ENCODE measurements at places on chromosomes 3 and 15. TPM values are rescaled to one million over a fixed set of nuclear protein-coding genes. Genes with fewer than 3 reads are reported as not detected.
A peak's percentile ranks its signal among the peaks of the same experiment; 100 is the strongest.

DNA sequence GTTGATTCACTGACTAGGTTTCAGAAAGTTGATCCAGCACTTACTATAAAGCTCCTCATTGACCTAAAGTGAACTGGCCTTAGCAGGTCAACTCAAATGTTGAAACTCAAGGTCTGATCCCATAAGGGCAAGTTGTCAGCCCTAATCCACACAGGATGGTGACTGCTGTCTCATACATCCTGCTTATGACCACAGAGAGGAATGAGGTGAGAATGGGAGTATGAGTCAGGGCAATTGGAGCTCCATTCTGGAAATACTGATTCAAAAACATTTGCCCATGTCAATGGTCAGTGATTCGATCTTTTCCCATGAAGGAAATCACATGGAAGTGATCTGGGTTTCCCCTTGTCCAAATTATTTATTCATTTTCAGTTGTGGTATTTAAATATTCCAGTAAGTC is 78.7 kb downstream of the ZNF385D start:
- no peak for DNase-seq
- H3K27ac ChIP-seq = no peak overlapping the region
- H3K36me3 ChIP-seq = no peaks in the 10 kb centered on the region
- H3K4me1 ChIP-seq = no peaks in the 10 kb centered on the region

GRCh38 chr3:71355037-71355436 is 228.5 kb downstream of the FOXP1 start:
- no peaks in the 10 kb centered on the region for H3K27me3 ChIP-seq
- H3K4me1 ChIP-seq = peaks cover 62% of the 10 kb centered on the region
- H3K36me3 ChIP-seq = peaks cover 10% of the 10 kb centered on the region

DNA sequence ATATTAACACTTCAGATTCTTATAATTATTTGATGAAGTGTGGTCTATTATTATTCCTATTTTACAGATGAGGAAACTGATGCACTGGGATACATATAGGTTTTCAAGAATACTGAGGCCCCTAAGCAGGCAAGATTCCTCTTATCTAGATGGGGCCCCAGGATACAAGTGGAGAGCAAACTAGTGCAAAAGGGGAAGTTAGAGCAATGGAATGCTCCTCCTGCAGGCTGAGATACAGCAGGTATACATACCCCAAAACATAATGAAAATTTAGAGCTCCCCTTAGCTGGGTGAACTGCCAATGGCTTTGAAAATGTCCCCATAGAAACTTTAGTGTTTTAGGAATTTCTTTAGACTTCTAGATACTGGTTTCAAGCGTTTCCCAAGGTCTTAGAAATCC is 247.1 kb downstream of the CHST2 start:
- H3K36me3 ChIP-seq = peaks cover 4% of the 10 kb centered on the region
- H3K27ac ChIP-seq = no peak overlapping the region
- peaks cover 16% of the 10 kb centered on the region for H3K4me1 ChIP-seq
- DNase-seq = no peak

GRCh38 chr3:73351423-73352071 is 273.2 kb downstream of the PDZRN3 start:
- H3K27ac ChIP-seq = no peak overlapping the region
- H3K4me3 ChIP-seq = no peak overlapping the region
- H3K4me1 ChIP-seq = no peaks in the 10 kb centered on the region

DNA sequence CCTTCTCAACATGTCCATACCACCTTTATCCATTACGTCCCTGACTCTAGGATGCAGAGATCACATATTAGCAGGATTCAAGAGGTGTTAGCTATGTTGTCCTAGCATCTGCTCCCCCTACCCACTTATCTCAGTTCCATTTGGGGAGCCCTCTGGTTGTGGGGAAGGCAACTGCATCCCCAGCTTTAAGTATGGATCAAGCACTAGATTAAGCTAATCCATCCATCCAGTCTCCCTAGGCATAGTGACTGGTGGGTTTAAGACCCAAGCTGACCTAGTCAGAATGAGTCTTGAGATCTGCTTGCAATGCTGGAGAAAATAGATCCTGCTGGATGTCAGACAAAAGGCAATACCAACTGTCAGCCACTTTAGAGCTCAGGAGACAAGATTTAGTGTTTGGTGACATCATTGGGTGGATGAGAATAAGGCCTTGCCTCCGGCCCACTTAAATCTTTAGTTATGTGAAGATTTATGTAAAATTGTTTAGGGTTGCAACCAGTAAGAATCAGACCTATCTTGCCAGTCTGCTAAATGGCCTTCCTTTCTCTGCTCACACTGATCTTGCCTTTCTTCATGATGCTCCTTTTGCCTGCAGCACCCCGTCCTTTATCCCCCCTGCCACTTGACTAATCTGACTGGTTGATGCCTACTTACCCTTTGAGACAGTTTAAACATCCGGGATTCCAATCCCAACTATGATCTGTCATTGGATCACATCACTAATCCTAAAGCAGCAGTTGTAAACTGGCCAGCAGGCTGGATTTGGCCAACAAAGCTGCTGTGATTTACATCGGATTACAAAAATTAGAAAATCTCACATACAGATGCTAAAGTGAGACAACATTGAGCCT is 2.1 kb upstream of the ISY1 start:
- peak overlapping the region; percentile 100 for H3K27ac ChIP-seq
- peaks cover 31% of the 10 kb centered on the region for H3K4me1 ChIP-seq
- H3K4me3 ChIP-seq = peak overlapping the region; percentile 5
- peak; percentile 20 for DNase-seq

GRCh38 chr15:42688301-42688700 is 48.6 kb downstream of the CDAN1 start:
- H3K27me3 ChIP-seq = no peaks in the 10 kb centered on the region
- H3K27ac ChIP-seq = no peak overlapping the region
- no peak overlapping the region for H3K4me3 ChIP-seq
- peaks cover 7% of the 10 kb centered on the region for H3K4me1 ChIP-seq

DNA sequence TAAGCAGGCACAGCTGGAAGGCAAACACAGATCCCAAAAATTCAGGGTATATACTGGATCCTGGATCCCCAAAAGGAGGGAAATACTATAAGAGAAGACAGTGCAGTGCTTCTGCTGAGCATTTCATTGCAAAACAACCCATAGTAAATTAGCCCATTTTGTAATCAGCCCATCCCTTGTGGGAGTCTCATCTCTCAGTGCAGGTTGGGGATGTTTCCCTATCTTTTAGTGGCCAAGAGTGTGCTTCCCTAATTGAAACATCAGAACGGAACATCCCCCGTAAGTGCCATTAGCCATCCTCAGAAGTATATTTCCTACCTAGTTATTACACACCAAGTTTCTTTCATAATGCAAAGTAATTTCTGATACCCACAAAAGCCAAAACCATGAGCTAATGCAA is 11.2 kb upstream of the MTMR14 start:
- DNase-seq = no peak
- no peak overlapping the region for H3K4me3 ChIP-seq
- H3K36me3 ChIP-seq = no peaks in the 10 kb centered on the region
- H3K27me3 ChIP-seq = peaks cover 2% of the 10 kb centered on the region
- peaks cover 4% of the 10 kb centered on the region for H3K4me1 ChIP-seq

- no peak for DNase-seq
- H3K36me3 ChIP-seq = peaks cover 2% of the 10 kb centered on the region
- H3K4me1 ChIP-seq = peaks cover 3% of the 10 kb centered on the region
- no peaks in the 10 kb centered on the region for H3K27me3 ChIP-seq
- H3K4me3 ChIP-seq = no peak overlapping the region
Measured at GRCh38 chr3:41288785-41289184, 89.5 kb downstream of the CTNNB1 start.

DNA sequence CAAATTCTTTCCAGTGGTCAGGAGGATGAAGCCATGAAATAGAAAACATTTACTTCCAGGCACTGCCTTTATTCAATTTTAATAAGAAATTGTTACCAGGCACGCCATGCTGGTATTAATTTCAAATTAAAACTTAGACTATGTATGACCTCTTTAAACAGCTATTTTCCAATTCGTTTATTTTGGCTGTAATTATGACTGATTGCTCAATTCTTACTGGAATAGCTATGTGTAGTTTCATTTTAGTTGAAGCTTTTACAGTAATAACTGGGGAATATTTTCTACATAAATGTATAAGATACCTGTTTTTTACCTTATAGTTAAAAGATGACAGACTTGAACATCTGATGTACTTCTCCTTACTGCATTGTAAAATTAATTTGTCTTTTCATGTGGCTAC is 480.0 kb upstream of the GOLIM4 start:
- no peaks in the 10 kb centered on the region for H3K27me3 ChIP-seq
- H3K4me3 ChIP-seq = no peak overlapping the region
- no peaks in the 10 kb centered on the region for H3K36me3 ChIP-seq
- H3K27ac ChIP-seq = no peak overlapping the region
- H3K4me1 ChIP-seq = no peaks in the 10 kb centered on the region
- no peak for DNase-seq

- H3K36me3 ChIP-seq = peaks cover 2% of the 10 kb centered on the region
- H3K27me3 ChIP-seq = no peaks in the 10 kb centered on the region
- no peak for DNase-seq
- H3K4me1 ChIP-seq = no peaks in the 10 kb centered on the region
- no peak overlapping the region for H3K27ac ChIP-seq
- H3K4me3 ChIP-seq = no peak overlapping the region
Measured at GRCh38 chr15:34133511-34133910, 31.6 kb downstream of the PGBD4 start.

GRCh38 chr3:88596451-88596850 is 446.7 kb downstream of the C3orf38 start:
- no peaks in the 10 kb centered on the region for H3K27me3 ChIP-seq
- no peaks in the 10 kb centered on the region for H3K36me3 ChIP-seq
- H3K4me3 ChIP-seq = no peak overlapping the region
- H3K27ac ChIP-seq = no peak overlapping the region
- no peak for DNase-seq
- H3K4me1 ChIP-seq = no peaks in the 10 kb centered on the region

DNA sequence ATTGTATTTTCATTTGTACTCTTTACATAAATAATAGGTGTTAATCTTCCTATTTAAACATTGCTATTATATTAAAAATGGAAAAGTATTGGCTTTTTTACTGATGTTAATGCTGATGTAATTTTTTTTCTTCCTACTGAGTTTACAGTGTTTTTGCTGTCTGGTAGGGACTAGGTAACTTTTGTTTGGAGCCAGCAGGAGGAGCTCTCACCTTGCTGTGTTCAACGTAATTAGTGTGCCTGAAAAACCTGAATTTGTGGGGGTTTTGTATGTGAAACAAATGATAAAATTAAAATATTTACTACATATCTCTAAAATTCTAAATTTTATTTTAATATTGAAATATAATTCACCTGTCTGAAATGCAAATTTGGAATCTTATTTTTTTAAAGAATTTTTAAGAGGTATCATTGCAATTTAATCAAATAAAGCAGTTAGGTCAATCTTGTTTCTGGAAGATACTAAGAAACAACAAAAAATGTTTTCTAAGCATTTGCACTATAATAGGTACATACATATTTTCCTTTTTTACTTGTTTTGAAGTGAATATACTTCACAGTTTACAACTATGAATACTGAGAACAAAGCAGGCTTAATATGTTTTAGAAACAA is 48.8 kb downstream of the EPHA6 start:
- DNase-seq = peak; percentile 18
- H3K4me3 ChIP-seq = no peak overlapping the region
- no peaks in the 10 kb centered on the region for H3K4me1 ChIP-seq
- no peak overlapping the region for H3K27ac ChIP-seq

DNA sequence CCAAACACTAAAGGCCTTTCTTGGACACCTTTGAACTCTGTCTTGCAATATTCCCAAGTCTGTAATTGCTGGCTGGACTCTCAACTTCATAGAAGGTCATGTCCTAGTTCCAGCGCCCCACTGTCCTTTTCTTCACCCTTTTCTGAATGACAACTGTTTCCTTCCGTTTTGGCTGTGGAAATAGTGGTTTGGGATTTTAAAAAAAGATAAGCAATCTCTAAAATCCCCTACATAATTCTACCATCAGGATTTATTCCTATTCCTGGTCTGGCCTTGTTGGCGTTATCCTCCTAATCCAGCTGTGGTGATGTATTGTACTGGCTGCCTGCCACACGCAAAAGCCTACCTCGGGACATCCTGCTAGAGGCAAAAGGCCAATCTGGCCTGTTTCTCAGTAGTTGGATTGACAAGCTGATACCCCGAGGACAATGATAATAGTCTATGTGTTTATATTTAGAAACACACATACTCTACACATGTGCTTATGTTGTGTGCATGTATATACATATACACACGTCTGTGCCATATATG is 440.3 kb upstream of the DPH6 start:
- H3K27ac ChIP-seq = no peak overlapping the region
- no peak overlapping the region for H3K4me3 ChIP-seq
- no peaks in the 10 kb centered on the region for H3K27me3 ChIP-seq
- H3K4me1 ChIP-seq = no peaks in the 10 kb centered on the region

DNA sequence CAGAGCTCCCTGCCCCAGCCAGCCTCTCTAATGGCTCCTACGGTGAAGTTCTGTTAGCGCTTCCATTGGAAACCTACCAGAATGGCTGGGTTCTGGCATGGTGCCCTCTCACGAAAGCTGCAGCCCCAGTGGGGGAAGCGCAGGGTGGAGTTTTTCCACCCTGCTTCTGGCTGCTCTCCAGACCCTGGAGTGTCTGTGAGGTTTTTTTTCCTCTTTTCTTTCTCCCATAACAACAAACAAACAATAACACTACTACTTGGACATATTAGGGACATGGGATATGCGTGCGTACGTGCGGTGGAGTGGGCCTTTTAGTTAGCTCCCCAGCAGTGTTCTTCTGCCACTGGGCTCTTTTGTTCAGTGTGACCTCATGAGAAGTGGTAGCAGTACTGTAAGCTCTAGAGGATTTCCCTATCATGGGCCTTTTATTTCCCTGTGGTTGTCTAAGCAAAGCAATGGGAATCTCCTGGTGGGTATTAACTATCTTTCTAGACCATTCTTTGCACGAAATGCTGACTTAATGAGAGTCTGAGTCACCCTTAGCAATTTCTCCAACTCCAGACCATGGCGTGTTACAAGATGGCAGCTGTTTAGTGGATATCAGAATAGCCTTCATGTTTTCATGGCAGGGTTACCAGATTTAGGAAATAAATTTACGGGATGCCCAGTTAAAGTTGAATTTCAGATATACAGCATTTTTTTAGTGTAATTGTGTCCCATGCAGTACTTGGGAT is 161.9 kb downstream of the FNDC3B start:
- H3K4me1 ChIP-seq = no peaks in the 10 kb centered on the region
- H3K36me3 ChIP-seq = peaks cover 21% of the 10 kb centered on the region
- no peak overlapping the region for H3K4me3 ChIP-seq
- DNase-seq = no peak

DNA sequence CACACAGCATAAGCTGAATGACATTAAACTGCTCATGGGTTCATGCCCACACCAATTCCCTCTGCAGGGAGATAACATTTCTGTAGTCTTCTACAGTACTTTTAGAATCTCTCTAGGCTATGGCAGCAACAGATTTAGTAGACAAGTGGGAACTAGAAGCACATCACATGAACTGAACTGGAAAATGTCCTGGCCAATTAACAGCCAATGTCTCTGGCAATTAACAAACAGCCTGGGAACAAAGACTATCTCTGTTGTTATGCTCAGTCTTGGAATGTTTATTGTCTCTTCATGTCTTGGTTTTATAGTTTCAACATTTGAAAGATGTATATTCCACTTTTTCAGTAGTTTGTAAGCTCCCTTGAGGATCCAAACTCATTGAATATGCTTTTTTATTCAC is 523.2 kb upstream of the NAALADL2 start:
- no peak overlapping the region for H3K27ac ChIP-seq
- H3K36me3 ChIP-seq = no peaks in the 10 kb centered on the region
- H3K27me3 ChIP-seq = no peaks in the 10 kb centered on the region
- H3K4me1 ChIP-seq = no peaks in the 10 kb centered on the region

Gene FAM81A
- not detected for total RNA-seq

Gene PYGO1
- not detected for total RNA-seq

Gene GABRB3
- 0.17 TPM for total RNA-seq

Gene CLDN16
- total RNA-seq = not detected

Gene TMC3
- total RNA-seq = not detected

Gene SEMA3G
- 0.10 TPM for total RNA-seq

Gene WDR73
- 13.7 TPM for total RNA-seq

Gene HYAL1
- 0.14 TPM for total RNA-seq
